Metanephros (tissue), 2 donors: ENCODE measurements at places on chromosomes 5 and 9. TPM values are rescaled to one million over a fixed set of nuclear protein-coding genes. Genes with fewer than 3 reads are reported as not detected.

The DUSP1 gene
- total RNA-seq = 299 TPM

The ORM2 gene
- total RNA-seq = not detected

The MOB3B gene
- total RNA-seq = 13.3 TPM

The PPP3R2 gene
- 0.23 TPM for total RNA-seq

The AJM1 gene
- 1.5 TPM for total RNA-seq

The RALGPS1 gene
- 26.6 TPM for total RNA-seq

The CCL27 gene
- total RNA-seq = not detected

The DMRTA1 gene
- total RNA-seq = 1.3 TPM

The NAA35 gene
- total RNA-seq = 26.9 TPM

The SLC4A9 gene
- 21.8 TPM for total RNA-seq

The FAM78A gene
- total RNA-seq = 10.6 TPM

The SH3TC2 gene
- total RNA-seq = 1.8 TPM

The NUTM2G gene
- total RNA-seq = not detected

The EFNA5 gene
- 21.0 TPM for total RNA-seq

The TMEM8B gene
- total RNA-seq = 18.6 TPM

The GLRA1 gene
- total RNA-seq = not detected

The FCN1 gene
- total RNA-seq = 24.3 TPM

The MACROH2A1 gene
- 171 TPM for total RNA-seq

The PRSS3 gene
- total RNA-seq = 0.64 TPM

The SGTB gene
- total RNA-seq = 5.5 TPM

The COMMD10 gene
- total RNA-seq = 55.2 TPM

The ANKRD34B gene
- 0.18 TPM for total RNA-seq

The IFNA13 gene
- not detected for total RNA-seq

The ANKRD33B gene
- 6.3 TPM for total RNA-seq

The IFNK gene
- total RNA-seq = not detected

The MZB1 gene
- total RNA-seq = 0.93 TPM

The POC5 gene
- 12.4 TPM for total RNA-seq

The SLIT3 gene
- 40.6 TPM for total RNA-seq

The GPR21 gene
- total RNA-seq = 7.9 TPM

The IL4 gene
- total RNA-seq = not detected

The UNC13B gene
- 24.1 TPM for total RNA-seq

The PCDHB16 gene
- 7.8 TPM for total RNA-seq

The RNF183 gene
- total RNA-seq = 3.1 TPM

The ENTREP1 gene
- 6.5 TPM for total RNA-seq

The NEUROG1 gene
- total RNA-seq = not detected

The TMC1 gene
- total RNA-seq = 0.41 TPM

The SPATA31D4 gene
- not detected for total RNA-seq

The NR6A1 gene
- 1.2 TPM for total RNA-seq

The ECM2 gene
- total RNA-seq = 28.6 TPM

The IRX4 gene
- 0.23 TPM for total RNA-seq

The CATSPER3 gene
- 0.58 TPM for total RNA-seq

The GKAP1 gene
- 6.5 TPM for total RNA-seq

The PIP5K1B gene
- total RNA-seq = 7.0 TPM

The TMED7 gene
- 132 TPM for total RNA-seq

The EPB41L4B gene
- total RNA-seq = 10.5 TPM

The PROB1 gene
- total RNA-seq = 11.2 TPM

The NR5A1 gene
- total RNA-seq = 0.12 TPM
